ENCODE measurements at places on chromosomes 5 and 9. TPM values are rescaled to one million over a fixed set of nuclear protein-coding genes. Genes with fewer than 3 reads are reported as not detected.

DNA sequence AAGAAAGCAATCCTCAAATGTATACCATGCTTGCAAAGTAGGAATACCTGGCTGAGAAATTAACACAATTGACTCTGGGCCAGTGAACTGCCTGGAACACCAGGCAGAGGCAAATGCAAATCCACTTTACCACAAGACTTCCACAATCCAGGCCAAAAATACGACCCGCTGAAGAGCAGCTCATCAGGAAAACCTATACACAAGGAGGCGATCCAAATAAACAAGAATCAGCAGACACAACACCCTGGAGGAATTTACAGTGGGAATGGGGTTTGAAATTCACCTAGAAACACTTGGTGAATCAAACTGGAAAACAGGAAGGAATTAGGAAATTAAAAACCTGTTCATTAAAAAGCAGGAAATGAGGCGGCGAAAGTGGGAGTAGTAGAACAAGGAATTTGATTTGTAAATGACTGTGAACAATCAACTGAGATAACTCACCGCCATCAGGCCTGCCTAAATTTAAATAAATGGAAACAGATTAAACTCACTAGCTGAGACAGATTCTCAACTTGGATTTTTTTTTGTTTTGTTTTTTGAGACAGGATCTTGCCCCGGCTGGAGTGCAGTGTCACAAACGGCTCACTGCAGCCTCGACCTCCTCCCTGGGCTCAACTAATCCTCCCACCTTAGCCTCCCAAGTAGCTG is 15.9 kb downstream of the CMBL start:
- H3K4me1 ChIP-seq: peaks cover 14% of the 10 kb centered on the region
- no peaks in the 10 kb centered on the region for H3K27me3 ChIP-seq
- H3K36me3 ChIP-seq: peaks cover 3% of the 10 kb centered on the region

DNA sequence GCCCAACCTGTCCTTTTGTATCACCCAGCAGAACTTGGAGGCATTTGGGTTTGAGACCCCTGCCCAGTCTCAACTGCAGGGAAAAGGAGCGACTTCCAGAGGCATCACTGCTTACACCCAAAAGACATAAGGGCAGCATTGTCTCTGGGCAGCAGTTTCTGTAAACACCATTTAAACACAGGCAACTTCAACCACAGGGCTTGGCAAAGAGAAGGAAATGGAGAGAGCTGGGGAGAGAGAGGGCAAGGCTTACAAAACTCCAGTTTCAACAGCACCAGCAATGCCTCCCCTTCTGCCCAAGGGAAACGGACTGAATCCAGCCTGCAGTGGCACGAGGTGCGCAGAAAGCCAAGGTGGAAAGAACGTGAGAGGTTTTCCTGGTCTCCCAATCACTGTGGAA is 147.6 kb downstream of the ROR2 start:
- H3K27me3 ChIP-seq: no peaks in the 10 kb centered on the region
- DNase-seq: no peak
- no peaks in the 10 kb centered on the region for H3K36me3 ChIP-seq
- H3K4me1 ChIP-seq: peaks cover 13% of the 10 kb centered on the region
- no peak overlapping the region for H3K4me3 ChIP-seq

DNA sequence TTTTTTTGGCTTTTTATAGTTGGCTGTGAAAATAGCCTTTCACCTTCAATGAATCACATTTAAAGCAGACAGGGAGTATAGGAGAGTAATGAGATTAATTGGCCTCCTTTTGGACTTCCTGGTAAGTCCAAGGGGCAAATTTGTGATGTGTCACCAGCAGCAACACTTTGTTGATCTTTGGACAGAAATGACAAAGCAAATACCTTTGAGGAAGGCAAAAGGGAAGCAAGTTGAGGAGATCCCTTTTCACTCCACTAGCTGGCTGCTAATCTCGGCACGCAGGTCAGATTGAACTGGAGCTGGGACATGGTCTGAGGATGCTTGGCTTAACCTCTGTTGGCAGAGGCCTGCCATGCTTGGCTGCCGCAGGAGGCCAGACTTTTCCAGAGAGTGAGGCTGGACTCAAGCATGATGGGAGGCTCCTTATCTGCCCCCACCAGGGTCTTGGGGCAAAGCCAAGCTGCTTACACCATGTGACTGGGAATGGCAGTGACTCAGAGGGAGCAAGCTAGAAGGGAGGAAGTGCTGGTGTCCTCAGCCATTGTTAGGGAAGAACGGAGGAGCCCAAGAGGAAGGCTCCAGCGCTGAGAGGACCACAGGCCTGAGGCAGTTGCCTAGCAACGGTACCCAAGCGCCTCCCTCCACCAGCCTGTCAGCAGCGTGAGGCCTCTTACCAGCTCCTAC is 174.5 kb upstream of the MAP1B start:
- H3K27ac ChIP-seq: peak overlapping the region; percentile 42
- H3K27me3 ChIP-seq: no peaks in the 10 kb centered on the region
- no peak for DNase-seq
- H3K36me3 ChIP-seq: no peaks in the 10 kb centered on the region
- no peak overlapping the region for H3K4me3 ChIP-seq
- peaks cover 14% of the 10 kb centered on the region for H3K4me1 ChIP-seq

GRCh38 chr9:87803623-87804345 is 77.9 kb downstream of the CTSL start:
- no peaks in the 10 kb centered on the region for H3K4me1 ChIP-seq
- no peak overlapping the region for H3K4me3 ChIP-seq
- no peaks in the 10 kb centered on the region for H3K36me3 ChIP-seq
- DNase-seq: no peak
- H3K27me3 ChIP-seq: no peaks in the 10 kb centered on the region

DNA sequence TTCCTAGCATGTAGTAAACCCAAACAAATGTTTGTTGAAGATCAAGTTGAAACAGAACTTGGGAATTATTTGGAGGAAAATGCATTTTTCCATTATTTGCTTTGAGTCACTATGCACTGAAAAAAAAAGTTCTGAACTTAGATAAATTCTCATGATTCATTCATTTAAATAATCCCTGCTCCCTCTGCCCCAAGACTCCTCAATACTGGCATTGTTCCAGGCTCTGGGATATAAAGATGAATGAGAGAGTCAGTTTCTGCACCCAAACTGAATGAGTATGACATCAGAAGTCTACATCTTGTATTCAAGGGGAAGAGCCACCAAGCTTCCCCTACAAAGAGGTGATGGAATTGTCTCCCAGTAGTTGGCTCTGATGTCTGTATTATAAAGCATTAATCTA is 123.9 kb downstream of the SEC61B start:
- no peak overlapping the region for H3K4me3 ChIP-seq
- no peaks in the 10 kb centered on the region for H3K36me3 ChIP-seq
- no peak for DNase-seq
- no peaks in the 10 kb centered on the region for H3K27me3 ChIP-seq
- no peak overlapping the region for H3K27ac ChIP-seq

DNA sequence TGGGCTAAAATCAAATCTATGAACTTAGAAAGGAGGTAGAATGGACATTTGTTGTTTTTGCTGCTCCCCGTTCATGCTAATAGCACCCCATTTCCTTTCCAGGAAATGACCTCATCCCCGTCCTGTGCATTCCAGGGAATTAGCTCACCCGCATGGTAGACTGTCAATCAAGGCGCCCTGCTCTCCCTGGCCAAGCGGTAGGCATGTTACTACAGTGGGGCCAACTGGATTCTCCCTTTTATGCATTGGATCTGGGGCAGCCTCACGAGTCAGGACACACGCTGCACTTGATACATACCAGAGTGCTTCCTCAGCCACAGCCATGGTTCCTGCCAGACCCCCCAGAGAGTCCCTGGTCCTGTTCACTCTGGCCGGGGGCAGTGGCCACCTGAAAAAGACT is 111.0 kb upstream of the PTCH1 start:
- no peak overlapping the region for H3K27ac ChIP-seq
- H3K27me3 ChIP-seq: no peaks in the 10 kb centered on the region
- H3K36me3 ChIP-seq: no peaks in the 10 kb centered on the region
- H3K4me3 ChIP-seq: no peak overlapping the region

- peaks cover 8% of the 10 kb centered on the region for H3K36me3 ChIP-seq
- peak overlapping the region; percentile 74 for H3K27ac ChIP-seq
- no peak overlapping the region for H3K4me3 ChIP-seq
- H3K4me1 ChIP-seq: peaks cover 10% of the 10 kb centered on the region
Observed at GRCh38 chr9:87712801-87713277, 13.1 kb upstream of the CTSL start.

Gene APBA1
- 76.4 TPM for total RNA-seq

Gene TAL2
- 2.5 TPM for total RNA-seq
